ENCODE measurements at places on chromosomes 1 and 21. TPM values are rescaled to one million over a fixed set of nuclear protein-coding genes. Genes with fewer than 3 reads are reported as not detected.

ELF3 gene
- 150 TPM for total RNA-seq

DNA sequence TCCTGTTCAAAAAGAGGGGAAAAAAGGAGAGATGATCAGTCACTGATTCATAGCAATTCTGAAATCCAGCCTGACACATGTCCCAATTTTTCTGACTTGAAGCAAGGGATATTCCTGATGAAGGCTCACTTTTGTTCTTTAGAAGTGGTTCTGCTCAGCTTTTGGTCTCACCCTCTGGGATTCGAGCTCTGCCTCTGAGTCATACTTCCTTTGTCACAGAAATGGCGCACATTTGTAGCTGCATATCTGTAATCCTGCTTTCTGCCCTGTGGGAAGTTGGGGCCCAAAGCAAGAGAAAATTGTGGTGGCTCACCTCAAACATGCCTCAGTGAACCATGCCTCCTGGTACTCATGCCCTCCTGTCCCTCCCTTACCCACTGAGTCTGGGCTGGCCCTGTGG, 22.3 kb upstream of the FAM78B start:
- no peak for DNase-seq

DNA sequence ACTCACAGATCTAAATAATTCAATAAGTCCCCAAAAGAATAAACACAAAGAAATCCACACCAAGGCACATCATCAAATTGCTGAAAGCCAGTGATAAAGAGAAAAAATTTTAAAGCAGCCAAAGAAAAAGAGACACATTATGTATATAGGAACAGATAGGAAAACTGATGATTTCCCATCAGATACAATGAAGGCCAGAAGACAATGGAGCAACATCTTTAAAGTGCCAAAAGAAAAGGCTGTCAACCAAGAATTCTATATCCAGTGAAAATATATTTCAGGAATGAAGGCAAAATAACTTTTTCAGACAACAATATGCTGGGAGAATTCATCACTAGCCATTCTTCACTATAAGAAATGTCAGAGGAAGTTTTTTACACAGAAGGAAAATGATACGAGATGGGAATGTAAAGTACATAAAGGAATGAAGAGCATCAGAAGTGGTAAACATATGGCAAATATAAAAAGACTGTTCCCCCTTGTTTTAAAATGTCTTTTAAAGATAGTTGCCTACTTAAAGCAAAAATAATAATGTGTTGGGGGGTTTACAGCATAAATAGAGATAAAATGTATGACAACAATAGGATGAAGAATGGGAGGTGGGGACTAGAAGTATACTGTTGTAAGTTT, 9.4 kb upstream of the MYOG start:
- DNase-seq, result no peak

DNA sequence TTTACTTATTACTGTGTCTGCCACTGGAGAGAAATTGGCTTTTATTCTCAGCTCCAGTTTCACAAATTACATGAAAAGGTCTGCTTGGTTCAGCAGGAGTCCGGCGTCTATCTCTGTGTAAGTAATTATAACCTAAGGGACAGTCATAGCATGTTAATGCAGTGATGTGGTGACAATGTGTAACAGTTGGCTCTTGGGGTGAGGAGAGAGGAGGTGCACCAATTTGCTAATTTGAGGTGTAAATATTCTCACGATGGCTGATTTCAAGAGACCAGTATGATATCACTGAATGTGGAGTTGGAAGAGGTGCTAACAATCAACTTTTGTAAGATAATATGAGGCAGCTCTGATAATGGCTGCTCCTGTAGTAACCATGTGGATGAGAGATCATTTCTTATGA, 86.1 kb downstream of the CTH start:
- no peak for DNase-seq

DNA sequence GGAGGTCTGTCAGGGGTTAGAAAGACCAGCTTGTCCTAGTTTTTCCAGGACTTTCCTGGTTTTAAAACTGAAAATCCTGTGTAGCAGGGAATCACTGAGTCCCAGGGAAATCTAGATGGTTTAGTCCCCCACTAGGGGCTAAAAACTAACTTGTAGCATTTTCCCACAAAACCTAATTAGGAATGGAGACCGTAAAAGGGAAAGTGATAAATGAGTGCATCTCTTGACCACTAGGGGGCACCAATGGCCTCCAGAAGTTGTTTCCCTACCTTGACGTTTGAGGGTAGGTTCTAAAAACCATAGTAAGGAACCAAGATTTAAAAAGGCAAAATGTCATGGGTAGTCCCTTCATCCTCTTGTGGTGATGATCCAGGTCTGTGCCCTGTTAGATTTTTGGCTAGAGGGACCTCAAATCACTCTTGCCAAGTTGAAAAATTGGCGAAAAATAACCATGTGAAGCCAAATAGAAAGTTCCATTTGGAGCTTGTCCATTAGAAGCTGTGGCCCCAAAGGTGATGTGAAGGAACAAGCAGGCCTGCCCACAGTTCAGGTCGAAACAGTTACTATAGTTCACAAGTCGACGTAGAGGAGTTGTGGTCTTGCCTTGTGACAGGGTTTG, 24.5 kb downstream of the CLIC6 start:
- DNase-seq, result peak; percentile 32

- DNase-seq, result no peak
Measured at GRCh38 chr1:22383526-22384294, 67.9 kb upstream of the ZBTB40 start.

DNA sequence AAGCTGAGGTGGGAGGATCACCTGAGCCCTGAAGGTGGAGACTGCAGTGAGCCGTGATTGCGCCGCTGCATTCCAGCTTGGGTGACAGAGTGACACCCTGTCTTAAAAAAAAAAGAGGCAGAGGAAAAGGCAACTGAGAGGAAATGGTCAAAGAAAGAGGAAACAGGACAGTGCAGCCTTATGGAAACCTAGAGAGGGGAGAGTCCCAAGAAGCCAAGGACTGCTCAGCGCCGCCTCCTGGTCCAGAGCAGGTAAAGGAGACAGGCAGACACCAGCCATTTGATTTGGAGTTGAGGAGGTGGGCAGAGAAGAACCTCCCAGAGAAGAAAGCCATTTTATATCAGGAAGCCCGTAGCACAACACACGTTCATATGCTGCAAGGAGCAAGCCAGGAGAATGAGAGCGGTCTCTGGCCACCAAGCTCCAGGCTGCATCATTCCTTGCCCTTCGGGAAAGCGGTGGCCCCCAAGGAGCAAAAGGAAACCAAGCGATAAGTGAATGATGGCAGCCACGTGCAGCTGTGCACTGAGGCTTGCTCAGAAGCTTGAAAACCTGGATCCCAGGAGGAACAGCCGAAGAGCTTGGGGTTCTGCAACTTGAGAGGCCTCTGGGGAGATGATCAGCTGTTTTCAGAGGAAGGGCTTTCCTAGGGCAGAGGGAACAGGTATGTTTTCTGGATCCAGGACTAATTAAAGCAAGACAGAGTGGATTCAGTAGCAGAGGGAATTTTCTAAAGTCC, 33.7 kb downstream of the LRRC42 start:
- DNase-seq, result no peak

Data from lung (tissue), 17 donors.